ENCODE measurements at places on chromosomes 5 and 9. TPM values are rescaled to one million over a fixed set of nuclear protein-coding genes. Genes with fewer than 3 reads are reported as not detected.

Gene SPINK7
- total RNA-seq, result not detected

DNA sequence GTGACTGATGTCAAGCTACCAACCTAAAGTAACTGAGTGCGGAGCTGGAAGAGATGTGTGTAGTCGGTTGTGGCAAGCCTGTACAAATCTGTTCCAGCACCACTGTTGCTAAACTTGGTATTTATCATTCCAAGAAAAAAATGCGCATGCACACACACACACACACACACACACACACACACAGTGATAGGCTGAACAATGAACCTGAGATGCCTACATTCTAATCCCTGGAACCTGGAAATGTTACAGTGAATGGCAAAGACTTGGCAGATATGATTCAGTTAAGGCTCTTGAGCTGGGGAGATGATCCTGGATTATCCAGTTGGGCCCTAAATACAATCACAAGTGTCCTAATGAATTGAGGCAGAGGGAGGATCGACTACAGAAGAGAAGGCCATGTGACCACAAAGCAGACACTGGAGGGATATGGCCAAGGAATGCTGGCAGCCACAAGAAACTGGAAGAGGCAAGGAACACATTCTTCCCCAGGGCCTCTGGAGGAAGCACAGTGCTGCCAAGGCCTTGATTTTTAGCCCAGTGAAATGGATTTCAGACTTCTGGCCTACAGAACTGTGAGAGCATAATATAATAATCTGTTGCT is 49.7 kb upstream of the LHFPL2 start:
- DNase-seq, result peak; percentile 83

DNA sequence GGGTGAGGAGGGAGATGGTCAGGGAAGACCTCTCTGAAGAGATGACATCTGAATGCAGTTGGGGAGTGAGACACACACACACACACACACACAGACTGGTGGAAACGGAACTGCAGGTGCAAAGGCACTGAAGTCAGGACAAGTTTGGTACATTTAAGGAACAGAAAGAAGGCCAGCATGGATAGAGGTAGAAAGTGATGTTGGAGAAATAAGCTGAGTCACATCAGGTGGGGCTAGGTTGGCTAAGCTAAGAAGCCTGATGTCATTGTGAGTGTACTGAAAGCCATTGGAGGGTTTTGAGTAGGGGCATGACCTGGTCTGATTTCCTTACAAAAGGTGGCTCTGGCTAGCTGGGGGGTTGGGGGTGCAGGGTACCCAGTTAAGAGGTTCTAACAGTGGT is 3.1 kb downstream of the BSPRY start:
- DNase-seq, result no peak

DNA sequence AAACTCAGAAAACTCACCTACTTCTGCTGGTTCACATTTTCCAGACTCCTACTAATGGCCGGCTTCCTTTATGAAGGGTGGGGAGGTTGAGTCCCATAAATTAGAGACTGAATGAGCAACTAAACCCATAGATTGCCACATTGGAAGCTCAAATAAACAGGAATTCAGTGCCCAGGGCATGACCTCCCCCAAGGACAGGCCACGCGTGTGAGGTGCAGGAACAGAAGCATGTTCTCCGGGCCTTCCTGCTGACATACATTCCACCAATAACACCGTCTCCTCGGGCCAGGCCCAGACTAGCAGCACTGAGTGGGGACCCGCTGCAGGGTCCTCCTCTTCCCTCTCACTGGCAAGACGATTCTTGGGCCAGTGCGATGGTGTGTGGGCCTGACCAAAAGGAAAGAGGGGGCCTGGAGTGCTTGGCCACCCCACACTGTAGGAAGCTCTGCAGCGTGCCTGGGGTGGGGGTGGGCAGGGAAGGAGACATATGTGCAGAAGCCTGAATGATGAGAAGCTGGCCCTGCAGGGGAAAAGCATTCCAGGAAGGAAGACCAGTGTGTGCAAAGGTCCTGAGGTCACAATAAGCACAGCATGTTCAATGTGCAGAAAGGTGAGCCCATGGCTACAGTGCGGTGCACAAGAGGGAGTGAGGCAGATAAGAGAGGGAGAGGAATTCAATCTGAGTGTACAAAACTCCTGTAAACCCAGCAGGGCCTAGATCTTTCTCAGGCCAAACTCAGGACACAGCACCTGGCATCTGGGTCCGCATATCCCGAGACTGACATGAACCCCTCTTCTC is 12.0 kb downstream of the PTGES start:
- DNase-seq, result no peak

DNA sequence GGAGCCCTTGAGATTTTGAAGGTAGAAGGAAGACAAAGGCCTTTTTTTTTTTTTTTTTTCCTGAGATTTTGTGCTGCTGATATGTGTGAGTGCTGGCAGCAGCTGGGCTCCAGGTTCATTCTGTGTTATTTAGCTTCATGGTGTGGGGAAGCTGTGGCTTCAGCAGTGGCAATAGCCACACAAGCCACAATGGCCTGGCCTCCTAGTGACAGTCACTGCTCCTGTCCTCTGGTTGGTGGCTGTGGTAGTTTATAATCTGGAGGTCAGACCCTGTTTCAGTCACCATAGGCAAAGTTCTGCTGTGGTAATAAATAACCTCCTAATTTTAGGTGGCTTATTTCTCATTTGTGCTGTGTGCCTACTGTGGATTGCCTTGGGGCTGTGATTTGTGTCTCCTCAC is 28.2 kb upstream of the GPR151 start:
- DNase-seq, result no peak

- no peak for DNase-seq
Measured at GRCh38 chr5:104312481-104312880, 749.9 kb upstream of the NUDT12 start.

- no peak for DNase-seq
Measured at GRCh38 chr5:39176759-39177630, 42.4 kb downstream of the FYB1 start.

Gene TMEM174
- total RNA-seq, result not detected

- DNase-seq, result no peak
Measured at GRCh38 chr9:22617156-22617555, 170.5 kb downstream of the DMRTA1 start.

Gene FOXD4L5
- total RNA-seq, result not detected

DNA sequence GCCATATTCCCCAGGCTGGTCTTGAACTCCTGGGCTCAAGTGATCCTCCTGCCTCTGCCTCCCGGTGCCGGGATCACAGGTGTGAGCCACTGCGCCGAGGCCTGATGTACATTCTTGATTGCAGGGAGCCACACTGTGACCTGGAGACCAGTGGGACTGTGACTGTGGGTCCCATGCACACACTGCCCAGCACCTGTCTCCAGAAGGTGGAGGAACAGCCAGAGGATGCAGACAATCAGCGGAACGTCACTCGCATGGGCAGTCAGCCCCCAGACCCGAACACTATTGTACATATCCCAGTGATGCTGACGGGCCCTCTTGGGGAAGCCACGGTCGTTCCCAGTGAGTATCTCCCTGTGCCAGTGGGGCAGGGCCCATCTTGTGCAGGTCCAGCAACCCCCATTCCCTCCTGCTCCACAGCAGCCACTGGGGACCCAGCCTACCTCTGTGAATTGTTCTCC is 147.3 kb downstream of the CACNA1B start:
- no peak for DNase-seq

Gene NR2F1-AS1
- 29.2 TPM for total RNA-seq

Gene FCN2
- total RNA-seq, result not detected

Gene QRFP
- not detected for total RNA-seq

- DNase-seq, result peak; percentile 19
Measured at GRCh38 chr5:79774171-79774854, 84.7 kb downstream of the CMYA5 start.

Gene ADAMTSL1
- total RNA-seq, result 24.4 TPM

DNA sequence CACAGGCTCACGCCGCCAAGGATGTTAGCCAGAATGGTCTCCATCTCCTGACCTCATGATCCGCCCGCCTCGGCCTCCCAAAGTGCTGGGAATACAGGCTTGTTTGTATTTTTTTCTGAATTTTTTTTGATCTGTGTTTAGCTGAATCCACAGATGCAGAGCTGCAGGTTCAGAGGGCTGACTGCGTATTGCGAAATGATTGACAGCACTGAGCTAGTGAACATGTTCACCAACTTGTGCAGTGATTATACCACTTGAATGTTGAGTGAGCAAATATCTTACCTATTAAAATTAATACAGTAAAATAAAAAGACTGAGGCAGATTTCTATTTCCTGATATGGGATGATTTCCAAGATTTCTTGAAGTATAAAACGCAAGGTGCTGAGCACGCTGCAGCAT is 123.1 kb upstream of the PHYKPL start:
- DNase-seq, result no peak

GRCh38 chr5:126435261-126435660 is 12.1 kb downstream of the GRAMD2B start:
- DNase-seq, result no peak

DNA sequence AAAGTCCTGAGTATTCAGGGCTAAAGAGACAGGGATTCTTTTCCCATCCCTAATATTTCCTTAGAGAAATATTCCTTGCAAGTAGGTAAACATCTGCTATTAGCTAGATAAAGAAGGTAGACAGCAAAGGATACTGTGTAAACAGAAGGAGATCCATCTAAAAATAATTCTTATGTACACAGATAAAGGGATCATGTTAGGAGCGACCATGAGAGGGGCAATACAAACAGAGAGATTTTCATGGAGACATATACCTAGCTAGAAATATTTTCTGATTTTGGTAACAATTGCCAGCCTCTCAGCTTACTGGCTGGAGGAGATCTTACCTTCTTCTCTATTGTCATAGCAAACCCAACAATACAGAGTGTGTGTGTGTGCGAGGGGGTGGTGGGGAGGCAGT is 184.6 kb upstream of the DMAC1 start:
- no peak for DNase-seq

DNA sequence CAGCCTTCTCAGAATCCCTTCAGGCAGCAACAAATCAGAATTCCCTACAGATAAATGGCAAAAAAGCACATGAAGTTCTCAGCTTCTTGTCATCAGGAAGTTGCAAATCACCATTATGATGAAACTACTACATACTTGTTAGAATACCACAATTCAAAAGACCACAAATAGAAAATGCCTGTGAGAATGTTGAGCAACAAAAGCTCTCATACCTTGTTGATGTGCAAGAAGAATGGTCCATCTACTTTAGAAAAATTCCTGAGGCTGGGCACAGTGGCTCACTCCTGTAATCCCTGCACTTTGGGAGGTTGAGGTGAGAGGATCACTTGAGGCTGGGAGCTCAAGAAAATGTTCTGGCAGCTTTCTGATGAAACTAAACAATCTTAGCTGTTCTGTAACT is 278.1 kb downstream of the ICE1 start:
- DNase-seq, result no peak

- no peak for DNase-seq
Measured at GRCh38 chr5:95780597-95780996, 41.9 kb downstream of the GLRX start.

GRCh38 chr9:15158064-15158463 is 149.0 kb downstream of the TTC39B start:
- no peak for DNase-seq

DNA sequence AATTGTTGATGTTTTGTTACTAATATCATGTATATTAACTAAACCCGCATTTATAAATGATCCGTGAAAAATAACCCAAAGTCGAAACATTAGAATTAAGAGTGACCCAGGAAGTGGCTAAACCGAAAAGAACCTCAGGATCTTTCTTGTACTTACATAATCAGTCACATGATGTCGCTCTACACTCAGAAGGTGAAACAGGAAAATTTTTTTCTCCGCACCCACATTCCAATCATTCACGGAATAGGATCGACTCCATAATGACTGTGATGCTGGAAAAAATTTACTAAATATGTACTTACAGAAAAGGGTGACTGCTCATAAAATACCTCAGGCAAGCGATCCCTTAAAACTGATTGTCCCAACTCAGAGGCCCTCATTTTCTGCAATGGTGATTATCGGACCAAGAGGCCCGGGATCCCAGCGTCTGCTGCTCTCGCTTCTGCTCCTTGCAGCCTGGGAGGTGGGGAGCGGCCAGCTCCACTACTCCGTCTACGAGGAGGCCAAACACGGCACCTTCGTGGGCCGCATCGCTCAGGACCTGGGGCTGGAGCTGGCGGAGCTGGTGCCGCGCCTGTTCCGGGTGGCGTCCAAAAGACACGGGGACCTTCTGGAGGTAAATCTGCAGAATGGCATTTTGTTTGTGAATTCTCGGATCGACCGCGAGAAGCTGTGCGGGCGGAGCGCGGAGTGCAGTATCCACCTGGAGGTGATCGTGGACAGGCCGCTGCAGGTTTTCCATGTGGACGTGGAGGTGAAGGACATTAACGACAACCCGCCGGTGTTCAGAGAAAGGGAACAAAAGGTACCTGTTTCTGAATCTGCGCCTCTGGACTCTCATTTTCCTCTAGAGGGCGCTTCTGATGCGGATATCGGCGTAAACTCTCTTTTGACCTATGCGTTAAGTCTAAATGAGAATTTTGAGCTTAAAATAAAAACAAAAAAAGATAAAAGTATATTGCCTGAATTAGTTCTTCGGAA is at the start of gene PCDHA12:
Gene PCDHA12 (plus strand): TSS at position 224 of the 981 bp plus-strand sequence. CDS start 165 bp downstream, at position 389.
- DNase-seq, result no peak

Gene LCN6
- not detected for total RNA-seq

Gene SHISAL2B
- total RNA-seq, result not detected

Gene RECK
- total RNA-seq, result 12.4 TPM

Measured in RPMI7951 (cell line).